Activated CD8-positive, alpha-beta memory T cell treated with anti-CD3 and anti-CD28 coated beads for 1 hour (primary cell): ENCODE measurements at places on chromosomes 2 and 18.

DNA sequence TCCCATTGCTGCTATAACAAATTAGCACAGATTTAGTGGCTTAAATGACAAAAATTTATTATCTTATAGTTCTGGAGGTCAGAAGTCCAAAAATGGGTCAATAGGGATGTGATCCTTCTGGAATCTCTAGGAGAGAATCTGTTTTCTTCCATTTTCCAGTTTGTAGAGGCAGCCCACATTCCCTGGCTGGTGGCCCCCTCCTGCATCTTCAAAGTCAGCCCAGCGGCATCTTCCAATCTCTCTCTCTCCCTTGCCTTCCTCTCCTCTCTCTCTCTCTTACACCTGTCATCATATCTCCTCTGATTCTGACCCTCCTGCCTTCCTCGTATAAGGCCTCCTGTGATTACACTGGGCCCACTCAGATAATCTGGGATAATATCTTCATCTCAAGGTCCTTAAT is 3.9 kb upstream of the AGAP1 start:
- no peak for DNase-seq

DNA sequence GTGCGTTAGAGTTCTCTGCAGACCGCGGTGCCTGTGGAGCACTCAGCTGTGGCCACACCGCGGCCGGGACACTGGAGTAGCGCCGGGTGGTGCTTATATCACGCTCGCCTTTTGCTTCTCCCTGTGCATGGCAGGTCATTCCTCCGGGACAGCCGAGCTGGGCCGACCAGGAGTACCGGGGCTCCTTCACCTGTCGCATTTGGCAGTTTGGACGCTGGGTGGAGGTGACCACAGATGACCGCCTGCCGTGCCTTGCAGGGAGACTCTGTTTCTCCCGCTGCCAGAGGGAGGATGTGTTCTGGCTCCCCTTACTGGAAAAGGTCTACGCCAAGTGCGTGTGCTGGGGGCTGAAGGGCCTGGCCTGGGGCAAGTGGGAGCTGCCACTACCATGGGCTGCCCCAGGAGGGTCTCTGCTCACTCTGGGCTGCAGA is 4.2 kb downstream of the CAPN10 start:
- DNase-seq, result no peak

GRCh38 chr18:61975526-61976326 is 82.9 kb upstream of the RNF152 start:
- DNase-seq, result no peak

DNA sequence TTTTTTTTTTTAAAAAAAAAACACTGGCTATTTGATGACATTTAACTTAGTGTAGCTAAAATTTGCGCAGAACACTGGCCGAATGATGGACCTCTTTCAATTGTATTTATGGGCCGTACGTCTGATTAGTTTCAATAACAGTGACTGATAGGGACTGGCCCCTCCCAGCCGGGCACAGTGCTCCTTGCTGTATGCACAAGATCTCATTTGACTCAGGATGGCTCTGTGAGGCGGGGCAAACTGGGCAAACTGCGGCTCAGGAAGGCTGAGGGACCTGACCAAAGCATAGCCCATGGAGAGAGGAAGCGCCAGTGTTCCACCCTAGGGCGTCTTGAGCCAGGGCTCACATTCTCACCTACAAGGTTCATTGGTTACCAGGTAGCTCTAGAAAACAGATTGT is 21.2 kb downstream of the TRAF3IP1 start:
- DNase-seq, result no peak

DNA sequence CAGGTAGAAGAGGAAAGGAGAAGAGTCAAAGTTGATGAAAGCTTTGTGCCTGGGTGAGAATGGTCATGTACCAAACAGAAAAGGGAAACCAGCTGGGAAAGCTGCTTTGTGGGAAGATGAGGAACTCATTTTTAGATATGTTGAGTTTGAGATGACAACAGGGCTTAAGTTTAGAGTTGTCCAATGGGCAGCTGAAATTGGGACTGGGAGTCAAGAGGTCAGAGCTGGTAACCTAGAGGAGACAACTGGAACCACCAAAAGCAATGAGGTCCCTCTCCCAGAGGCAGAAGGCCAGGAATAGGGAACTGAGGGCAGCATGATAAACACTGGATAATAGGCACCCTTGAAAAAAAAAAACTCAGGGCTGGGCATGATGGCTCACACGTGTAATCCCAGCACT is 48.8 kb downstream of the SLC4A1AP start:
- no peak for DNase-seq

GRCh38 chr2:55838653-55839052 is 84.9 kb downstream of the EFEMP1 start:
- DNase-seq, result no peak

GRCh38 chr2:52077159-52077558 is 1045.2 kb upstream of the NRXN1 start:
- no peak for DNase-seq

GRCh38 chr2:177748360-177748759 is 324.2 kb downstream of the PDE11A start:
- no peak for DNase-seq

GRCh38 chr2:159285433-159285832 is 1.1 kb downstream of the WDSUB1 start:
- DNase-seq, result no peak

- no peak for DNase-seq
Measured at GRCh38 chr2:175579646-175580045, 398.1 kb upstream of the ATP5MC3 start.
